ENCODE measurements at places on chromosomes 16 and 17.

- DNase-seq, result no peak
Observed at GRCh38 chr17:3762922-3763776, 37.8 kb downstream of the ITGAE start.

DNA sequence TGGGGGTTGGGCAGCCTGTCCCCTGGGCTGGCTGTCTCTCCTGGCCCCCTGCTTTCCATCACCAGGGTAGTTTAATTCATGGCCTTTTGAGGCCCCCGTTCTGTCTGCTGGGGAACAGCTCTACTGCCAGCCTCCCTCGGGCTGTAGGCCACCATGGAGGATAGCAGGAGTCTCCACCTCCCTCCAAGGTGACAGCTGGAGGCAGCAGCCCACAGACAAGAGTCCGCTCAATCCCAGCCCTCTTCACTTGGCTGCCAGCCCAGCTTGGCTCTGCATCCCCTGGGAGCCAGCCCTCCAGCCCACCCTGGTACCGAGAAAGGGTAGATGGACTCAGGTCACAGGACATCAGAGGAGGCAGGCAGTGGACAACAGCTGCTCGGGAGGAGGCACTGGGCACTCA is 194.6 kb upstream of the SDK2 start:
- DNase-seq, result no peak

GRCh38 chr17:76947771-76948170 is 79.6 kb downstream of the MGAT5B start:
- DNase-seq, result no peak

DNA sequence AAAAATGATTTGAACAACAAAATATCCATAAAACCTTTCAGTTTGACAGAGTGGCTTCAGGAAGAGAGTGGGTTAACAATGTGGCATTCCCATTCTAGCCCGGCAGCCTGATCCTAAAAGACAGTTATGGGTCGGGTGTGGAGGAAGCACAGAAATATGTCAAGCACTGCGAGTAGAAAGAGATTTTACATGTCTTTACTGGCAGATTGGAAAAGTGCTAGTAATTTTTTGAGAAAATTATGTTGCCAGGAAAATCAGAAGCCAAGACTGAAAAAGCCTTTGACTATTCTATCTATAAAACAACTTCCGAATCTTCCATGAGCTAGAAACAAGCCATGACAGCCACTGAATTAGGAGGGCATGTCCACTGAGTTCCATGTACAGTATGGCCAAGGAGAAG is 5.8 kb downstream of the CCL2 start:
- no peak for DNase-seq

GRCh38 chr16:10266809-10267208 is 84.6 kb upstream of the GRIN2A start:
- no peak for DNase-seq

- DNase-seq, result no peak
Observed at GRCh38 chr16:79642652-79643051, 42.1 kb upstream of the MAF start.
